Aortic smooth muscle cell (primary cell): ENCODE measurements at places on chromosomes 13 and 19. TPM values are rescaled to one million over a fixed set of nuclear protein-coding genes. Genes with fewer than 3 reads are reported as not detected.

Gene NFIX
- 85.9 and 137 TPM in 2 replicates for total RNA-seq

Gene ZNF45
- 18.2 and 21.7 TPM in 2 replicates for total RNA-seq

Gene KIR3DL1
- not detected in 2 replicates for total RNA-seq

Gene CALR3
- total RNA-seq: 0.06 TPM in 1 of 2 replicates, not detected in the other

Gene SEMA6B
- total RNA-seq: 1.3 and 3.6 TPM in 2 replicates

Gene KCNJ14
- 0.25 and 0.26 TPM in 2 replicates for total RNA-seq

Gene PODNL1
- total RNA-seq: 0.66 and 0.87 TPM in 2 replicates

Gene FTL
- 2,006 and 2,638 TPM in 2 replicates for total RNA-seq

Gene ODAD3
- 0.37 and 0.79 TPM in 2 replicates for total RNA-seq

Gene NANOS3
- total RNA-seq: not detected in 2 replicates

Gene CA11
- 0.93 and 1.1 TPM in 2 replicates for total RNA-seq

Gene ZNF470
- 6.3 and 6.5 TPM in 2 replicates for total RNA-seq

Gene LGALS14
- not detected in 2 replicates for total RNA-seq

Gene LGI4
- 0.06 and 0.13 TPM in 2 replicates for total RNA-seq

Gene DACH1
- 0.25 and 0.53 TPM in 2 replicates for total RNA-seq

Gene FOSB
- 0.40 and 0.44 TPM in 2 replicates for total RNA-seq

Gene KIR2DL1
- total RNA-seq: not detected in 2 replicates

Gene COLGALT1
- 59.1 and 66.6 TPM in 2 replicates for total RNA-seq

Gene OR7C1
- total RNA-seq: not detected in 2 replicates

Gene ELANE
- 0.12 and 0.26 TPM in 2 replicates for total RNA-seq

Gene ZNF568
- total RNA-seq: 14.9 and 16.0 TPM in 2 replicates

Gene ZNF525
- total RNA-seq: 6.3 and 6.6 TPM in 2 replicates

Gene MKNK2
- total RNA-seq: 39.2 and 41.1 TPM in 2 replicates

Gene PDX1
- total RNA-seq: not detected in 2 replicates

Gene S1PR5
- total RNA-seq: 4.1 and 6.2 TPM in 2 replicates

Gene ZNF675
- total RNA-seq: 4.1 and 5.9 TPM in 2 replicates

Gene C19orf67
- total RNA-seq: not detected in 2 replicates

Gene DZIP1
- total RNA-seq: 30.0 and 31.1 TPM in 2 replicates

Gene LYPD5
- total RNA-seq: 0.31 and 0.40 TPM in 2 replicates

Gene TSPAN16
- total RNA-seq: not detected in 2 replicates

Gene SLC5A5
- not detected in 2 replicates for total RNA-seq

Gene ZNF772
- 27.3 and 31.0 TPM in 2 replicates for total RNA-seq

Gene ZNF112
- 7.5 and 9.1 TPM in 2 replicates for total RNA-seq

Gene SPRYD7
- total RNA-seq: 5.2 TPM in 2 replicates

Gene PPM1N
- total RNA-seq: 1.7 and 2.1 TPM in 2 replicates

Gene GARIN5A
- total RNA-seq: 0.26 TPM in 1 of 2 replicates, not detected in the other

Gene ZNF837
- 1.1 and 1.3 TPM in 2 replicates for total RNA-seq

Gene DPF1
- 1.5 and 1.6 TPM in 2 replicates for total RNA-seq

Gene ZNF790
- total RNA-seq: 8.2 and 9.3 TPM in 2 replicates

Gene POSTN
- total RNA-seq: 471 and 571 TPM in 2 replicates

Gene EXOC3L2
- not detected in 2 replicates for total RNA-seq

Gene ERICH6B
- total RNA-seq: not detected in 2 replicates

Gene TTC9B
- total RNA-seq: not detected in 2 replicates

Gene DLEU7
- not detected in 2 replicates for total RNA-seq

Gene SHANK1
- total RNA-seq: 2.1 and 5.7 TPM in 2 replicates

Gene ZNF555
- 4.6 and 5.5 TPM in 2 replicates for total RNA-seq

Gene WDR87
- total RNA-seq: not detected in 2 replicates

Gene IGFL2
- total RNA-seq: not detected in 2 replicates

Gene PCDH17
- 0.40 and 0.44 TPM in 2 replicates for total RNA-seq

Gene AMER2
- total RNA-seq: not detected in 2 replicates

Gene ZSCAN4
- total RNA-seq: not detected in 2 replicates

Gene ZNF562
- 19.8 and 23.1 TPM in 2 replicates for total RNA-seq

Gene GPR18
- not detected in 2 replicates for total RNA-seq

Gene TSSK6
- total RNA-seq: 1.1 and 1.5 TPM in 2 replicates

Gene CLDN10
- total RNA-seq: not detected in 2 replicates
